Caco-2 (cell line): ENCODE measurements at places on chromosomes 16 and 17. TPM values are rescaled to one million over a fixed set of nuclear protein-coding genes. Genes with fewer than 3 reads are reported as not detected.

Gene ADORA2B
- total RNA-seq: 1.5 and 2.5 TPM in 2 replicates

Gene SLC7A6OS
- total RNA-seq: 34.0 and 34.2 TPM in 2 replicates

Gene KIF22
- total RNA-seq: 134 and 152 TPM in 2 replicates

Gene LRRC36
- total RNA-seq: 0.79 TPM in 1 of 2 replicates, not detected in the other

Gene IRX3
- 63.2 and 73.3 TPM in 2 replicates for total RNA-seq

Gene ADGRG3
- total RNA-seq: 0.25 TPM in 1 of 2 replicates, not detected in the other

Gene TMEM204
- total RNA-seq: not detected in 2 replicates

Gene GNGT2
- total RNA-seq: not detected in 2 replicates
